WTC11 (cell line): ENCODE measurements at places on chromosomes 7 and 10.

DNA sequence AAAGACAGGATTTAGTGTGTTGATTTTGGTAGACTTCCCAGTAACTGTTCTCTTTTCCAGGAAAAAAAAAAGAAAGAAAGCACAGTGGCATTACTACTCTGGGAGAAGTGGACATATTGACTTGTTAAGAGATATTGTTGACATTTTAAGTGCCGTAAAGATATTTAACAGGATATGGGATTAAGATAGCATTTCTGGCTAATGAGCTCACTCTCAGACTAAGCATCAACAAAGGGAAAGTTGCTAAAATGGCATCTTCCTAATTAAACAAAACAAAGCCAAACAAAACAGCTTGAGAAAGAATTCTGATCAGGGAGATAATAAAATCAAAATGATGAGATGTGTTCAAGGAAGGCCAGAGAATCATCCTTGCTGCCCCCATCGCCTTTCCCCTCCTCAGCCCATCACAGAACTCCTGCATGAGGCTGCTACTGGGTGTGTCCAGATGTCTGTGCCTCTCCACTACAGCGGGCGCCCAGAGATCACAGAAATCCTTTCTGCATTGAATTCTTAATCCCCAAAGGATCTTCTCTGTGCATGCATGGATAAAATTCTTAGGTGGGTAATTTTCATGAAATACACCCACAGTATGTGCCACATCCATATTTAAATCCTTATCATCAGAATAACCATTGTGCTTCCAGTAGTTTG lies 270.5 kb downstream of the POU6F2 start:
- DNase-seq: no peak

GRCh38 chr7:35556515-35557471 lies 138.1 kb downstream of the HERPUD2 start:
- no peak for DNase-seq

GRCh38 chr10:126905776-126906703 lies 812 bp downstream of the DOCK1 start:
- DNase-seq: peak; percentile 60

- no peak for DNase-seq
Observed at GRCh38 chr7:95691464-95691863, 80.9 kb upstream of the DYNC1I1 start.

DNA sequence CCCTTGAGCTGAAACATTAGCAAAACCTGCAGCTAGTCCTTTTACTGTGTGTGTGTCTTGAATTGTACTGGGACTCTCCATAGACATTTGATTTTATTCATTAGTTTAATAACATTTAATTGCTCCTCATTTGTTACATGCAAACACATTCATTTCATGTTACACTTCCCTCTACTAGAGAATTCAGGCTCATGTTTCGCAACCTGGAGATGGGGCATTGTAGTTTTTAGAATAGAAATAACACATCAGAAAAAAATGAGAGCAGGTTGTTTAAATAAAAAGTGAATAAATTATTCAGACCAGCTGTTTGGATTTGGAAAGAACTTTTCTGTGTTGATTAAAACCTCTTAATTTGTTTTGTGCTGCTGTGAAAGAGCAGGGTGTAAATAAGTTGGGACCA lies 243.9 kb downstream of the ETV1 start:
- no peak for DNase-seq

DNA sequence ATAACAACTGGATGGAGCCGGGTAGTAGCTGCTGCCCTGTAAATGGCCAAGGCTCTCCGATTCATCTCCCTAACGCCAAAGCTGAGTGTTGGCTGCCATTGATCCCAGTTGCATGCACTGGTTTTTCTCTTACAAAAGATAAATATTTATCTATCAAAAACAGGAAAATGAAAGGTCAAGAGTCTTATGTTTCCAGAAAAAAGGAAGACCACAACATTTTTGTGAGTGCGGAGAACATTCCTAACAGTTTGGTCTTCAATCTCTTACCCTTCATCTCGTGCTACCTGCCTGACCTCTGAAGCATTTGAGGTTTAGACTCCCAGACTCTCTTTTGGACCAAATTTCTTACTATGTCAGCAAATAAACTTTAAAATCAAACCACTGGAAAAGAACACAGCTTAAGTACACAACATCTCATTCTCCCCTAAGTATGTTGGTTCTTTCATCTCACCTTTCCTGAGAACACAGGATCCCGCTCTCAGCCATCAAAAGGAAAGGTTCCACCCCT lies 61.6 kb downstream of the SORBS1 start:
- no peak for DNase-seq

- no peak for DNase-seq
Observed at GRCh38 chr7:97008275-97008917, 3.0 kb downstream of the DLX6 start.

DNA sequence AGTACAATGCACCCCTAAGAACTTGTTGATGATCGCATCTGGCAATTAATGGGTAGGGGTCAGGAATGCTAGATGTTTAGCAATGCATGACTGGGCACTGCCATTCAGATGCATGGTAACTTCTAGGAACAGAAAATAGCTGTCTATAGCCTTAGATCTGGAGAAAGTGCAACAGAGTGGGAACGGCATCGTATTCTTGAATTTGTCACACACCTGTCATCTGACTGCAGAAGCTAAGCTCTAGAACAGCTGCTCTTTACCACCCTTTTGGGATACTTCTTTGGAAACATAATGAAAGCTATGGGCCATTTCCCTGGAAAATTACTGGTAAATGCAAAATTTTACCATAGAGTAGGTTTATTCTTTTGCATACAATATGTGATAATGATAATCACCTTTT lies 118.1 kb downstream of the SLC25A13 start:
- DNase-seq: no peak

- DNase-seq: no peak
Observed at GRCh38 chr7:114478384-114478783, 63.8 kb downstream of the FOXP2 start.

GRCh38 chr7:74476626-74477025 lies 22.9 kb downstream of the GTF2IRD1 start:
- DNase-seq: no peak

GRCh38 chr10:23293145-23293724 lies 51.4 kb downstream of the C10orf67 start:
- peak; percentile 69 for DNase-seq

DNA sequence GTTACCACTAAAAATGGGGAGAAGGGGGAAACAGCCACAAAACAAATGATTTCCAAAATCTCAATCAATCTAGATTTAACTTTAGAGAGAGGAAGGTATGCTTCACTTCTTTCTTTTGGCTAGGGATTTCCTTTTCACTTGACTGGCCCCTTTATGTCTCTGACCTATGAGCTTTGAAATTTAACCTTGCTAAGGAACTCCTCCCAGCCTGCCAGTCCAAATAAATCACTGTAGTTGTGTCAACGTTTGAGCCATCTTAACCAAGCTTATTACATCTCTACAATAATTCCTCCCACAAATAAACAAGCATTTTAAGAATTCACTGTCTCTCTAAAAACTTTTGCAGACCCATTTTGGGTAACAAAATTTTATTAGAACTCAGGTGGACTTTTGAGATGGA lies 315.5 kb upstream of the CELF2 start:
- no peak for DNase-seq

GRCh38 chr10:21159669-21160068 lies 262.6 kb upstream of the NEBL start:
- DNase-seq: no peak

- DNase-seq: no peak
Observed at GRCh38 chr10:119177708-119178371, 772 bp downstream of the PRDX3 start.

- DNase-seq: no peak
Observed at GRCh38 chr10:87925570-87925969, 62.1 kb downstream of the PTEN start.

- DNase-seq: no peak
Observed at GRCh38 chr7:117470777-117471176, 9.0 kb upstream of the CFTR start.

- no peak for DNase-seq
Observed at GRCh38 chr7:151735851-151736402, 141.0 kb downstream of the PRKAG2 start.

GRCh38 chr7:71264005-71264404 lies 132.1 kb downstream of the GALNT17 start:
- DNase-seq: no peak

- DNase-seq: no peak
Observed at GRCh38 chr10:86281396-86281795, 85.2 kb downstream of the GRID1 start.

DNA sequence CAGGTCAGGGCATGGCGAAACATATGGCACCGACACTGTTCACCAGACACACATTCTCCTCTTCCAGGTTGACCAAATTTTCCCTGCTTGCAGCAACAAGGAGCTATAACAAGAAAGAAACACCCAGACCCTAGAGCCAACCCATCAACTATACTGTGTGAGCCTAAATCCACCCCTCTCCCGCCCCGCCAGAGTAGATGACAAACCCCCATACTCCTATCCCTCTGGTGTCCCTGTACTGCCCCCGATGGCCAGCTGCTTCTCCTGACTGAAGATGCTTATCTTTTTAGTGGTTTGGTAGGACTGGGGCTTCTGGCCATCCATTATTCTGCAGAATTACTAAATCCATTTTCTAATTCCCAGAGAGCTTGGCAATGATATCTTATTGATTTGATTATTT lies 70.1 kb upstream of the EEPD1 start:
- peak; percentile 48 for DNase-seq

- no peak for DNase-seq
Observed at GRCh38 chr10:18976696-18977251, 71.8 kb upstream of the MALRD1 start.

DNA sequence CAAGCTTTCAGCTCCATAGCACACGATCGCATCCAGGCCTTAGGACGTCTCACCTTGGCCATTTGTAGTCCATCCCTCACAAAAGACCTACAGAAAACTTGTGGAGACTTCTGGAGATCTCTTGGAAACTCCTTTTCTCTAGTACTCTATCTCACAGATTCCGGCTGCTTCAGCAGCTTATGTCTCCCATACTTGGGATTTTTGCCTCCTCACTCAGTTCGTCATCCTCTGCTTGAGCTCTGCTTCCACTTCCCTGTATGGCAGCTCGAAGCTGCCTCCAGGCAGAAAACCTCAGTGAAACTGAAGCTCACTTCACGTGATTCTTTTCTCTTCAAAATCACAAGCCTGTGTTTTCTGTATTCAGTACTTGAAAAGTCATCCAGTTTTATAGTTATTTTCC lies 178.7 kb upstream of the GDF10 start:
- DNase-seq: no peak

DNA sequence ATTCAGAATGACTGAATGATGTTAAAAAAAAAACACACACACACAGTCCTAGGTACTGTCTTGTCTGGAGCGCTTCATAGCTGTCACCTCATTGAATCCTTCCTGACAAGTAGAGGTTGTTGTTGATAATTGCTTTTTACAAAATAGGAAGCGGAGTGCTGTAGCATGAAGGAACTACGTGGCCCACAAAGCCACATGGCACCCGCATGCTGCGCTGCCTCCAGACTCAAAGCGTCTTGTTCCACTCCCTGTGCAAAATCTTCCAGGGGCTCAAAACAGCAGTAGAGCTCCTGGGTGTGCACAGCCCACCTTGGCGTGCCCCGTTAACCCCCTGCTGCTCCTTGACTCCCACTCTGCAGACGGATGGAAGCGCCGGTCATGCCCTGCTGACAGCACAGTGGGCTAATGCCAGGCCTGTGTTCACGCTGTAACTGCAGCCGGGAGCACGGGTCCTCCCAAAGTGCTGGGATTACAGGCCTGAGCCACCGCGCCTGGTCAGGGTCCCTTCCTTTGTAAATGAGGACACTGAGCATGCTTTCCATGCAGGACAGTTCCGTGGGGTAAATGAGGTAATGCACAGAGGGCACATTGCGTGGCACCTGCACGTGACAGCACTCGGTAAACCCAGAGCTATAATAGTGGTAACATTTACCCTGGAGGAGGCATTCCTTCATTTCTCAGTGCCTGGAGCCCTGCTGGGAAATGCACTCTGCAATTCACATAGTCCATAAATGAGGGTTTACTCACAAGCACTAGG lies 91.1 kb upstream of the GNA12 start:
- DNase-seq: peak; percentile 7

GRCh38 chr10:43068471-43069210 lies 8.2 kb upstream of the RET start:
- no peak for DNase-seq

GRCh38 chr10:77400033-77400432 lies 237.6 kb downstream of the KCNMA1 start:
- DNase-seq: no peak

DNA sequence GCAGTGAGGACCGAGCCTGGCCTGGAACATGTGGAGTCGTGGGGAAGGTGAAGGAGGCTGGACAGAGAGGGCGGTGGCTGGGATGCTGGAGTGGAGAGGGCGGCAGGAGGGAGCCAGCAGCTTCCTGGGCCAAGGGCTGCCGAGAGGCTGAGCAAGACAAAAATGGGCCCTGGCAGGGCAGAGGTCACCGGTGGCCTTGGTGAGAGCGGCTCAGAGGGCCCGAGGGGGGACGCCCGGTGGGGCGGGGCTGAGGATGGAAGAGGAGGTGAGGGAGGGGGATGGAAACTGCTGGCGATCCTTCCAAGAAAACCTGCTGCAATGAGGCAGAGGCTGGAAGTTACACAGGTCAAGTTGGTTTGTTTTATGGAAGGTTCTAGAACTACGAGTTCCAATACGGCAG lies 69.5 kb downstream of the ELFN1 start:
- no peak for DNase-seq

- DNase-seq: no peak
Observed at GRCh38 chr10:113965683-113966082, 78.0 kb upstream of the ADRB1 start.

- DNase-seq: no peak
Observed at GRCh38 chr7:143407287-143408251, 1.1 kb downstream of the EPHA1 start.

DNA sequence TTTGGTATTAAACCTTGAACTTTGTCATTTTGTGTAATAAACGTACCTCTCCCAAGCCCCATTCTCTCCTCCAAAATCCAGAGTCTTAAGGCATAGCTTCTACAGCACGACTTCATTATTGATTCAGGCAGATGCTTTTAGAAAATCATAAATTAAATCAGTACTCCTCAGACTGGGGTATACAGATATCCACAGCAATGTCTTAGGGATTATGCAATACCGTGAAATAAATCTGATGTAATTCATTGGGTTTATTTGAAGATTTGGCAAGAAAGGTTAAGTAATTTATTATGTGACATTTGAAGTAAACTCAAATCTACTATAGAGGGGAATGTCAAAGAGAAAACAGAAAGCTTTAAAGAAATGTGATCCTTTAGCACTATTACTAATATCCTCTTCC lies 246.1 kb upstream of the PLXDC2 start:
- DNase-seq: no peak

DNA sequence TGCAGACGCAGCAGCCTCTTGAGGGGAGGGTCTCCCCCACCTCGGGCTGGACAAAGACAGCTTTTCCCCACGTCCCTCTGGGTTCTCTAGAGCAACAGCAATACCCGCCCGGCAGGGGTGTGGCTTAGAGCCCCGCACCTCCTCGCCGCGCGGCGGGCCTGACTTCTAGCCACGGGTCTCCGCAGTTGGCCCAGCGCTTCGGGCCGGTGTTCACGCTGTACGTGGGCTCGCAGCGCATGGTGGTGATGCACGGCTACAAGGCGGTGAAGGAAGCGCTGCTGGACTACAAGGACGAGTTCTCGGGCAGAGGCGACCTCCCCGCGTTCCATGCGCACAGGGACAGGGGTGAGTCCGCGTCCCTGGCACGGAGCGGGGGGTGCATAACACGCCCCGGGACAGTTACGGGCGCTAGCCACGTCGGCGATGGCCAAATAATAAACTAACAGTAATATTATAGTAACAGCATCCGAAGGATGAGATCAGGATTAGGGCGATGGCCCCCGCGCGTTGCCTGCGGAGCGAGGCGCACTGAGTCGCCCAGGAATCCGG lies 1.2 kb downstream of the CYP2E1 start:
- DNase-seq: no peak

GRCh38 chr7:150322114-150322832 lies 882 bp upstream of the LRRC61 start:
- DNase-seq: no peak
